ENCODE measurements at places on chromosomes 16 and 17.

- peak; percentile 91 for DNase-seq
Observed at GRCh38 chr16:67158637-67159600, 790 bp downstream of the TRADD start.

DNA sequence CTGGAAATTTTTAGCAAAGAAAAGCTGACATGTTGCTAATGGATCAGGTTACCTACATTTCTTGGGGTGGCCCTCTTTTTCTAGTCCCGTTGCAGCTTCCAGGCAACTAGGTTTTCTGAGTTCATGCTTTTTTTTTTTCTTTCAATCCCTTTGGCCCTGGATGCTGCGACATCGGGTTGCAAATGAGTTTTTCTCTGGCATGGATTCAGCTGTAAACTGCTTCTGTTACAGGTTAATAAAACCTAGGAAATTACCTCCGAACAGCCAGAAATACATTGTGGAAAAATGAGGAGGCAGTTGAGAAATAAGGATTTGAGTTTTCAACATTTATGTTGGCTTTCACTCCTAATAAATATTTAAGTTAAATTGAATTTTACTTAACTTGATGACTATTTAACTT is 149.8 kb upstream of the MAF start:
- DNase-seq, result no peak

GRCh38 chr16:69691980-69692911 is 34.1 kb downstream of the NQO1 start:
- no peak for DNase-seq

DNA sequence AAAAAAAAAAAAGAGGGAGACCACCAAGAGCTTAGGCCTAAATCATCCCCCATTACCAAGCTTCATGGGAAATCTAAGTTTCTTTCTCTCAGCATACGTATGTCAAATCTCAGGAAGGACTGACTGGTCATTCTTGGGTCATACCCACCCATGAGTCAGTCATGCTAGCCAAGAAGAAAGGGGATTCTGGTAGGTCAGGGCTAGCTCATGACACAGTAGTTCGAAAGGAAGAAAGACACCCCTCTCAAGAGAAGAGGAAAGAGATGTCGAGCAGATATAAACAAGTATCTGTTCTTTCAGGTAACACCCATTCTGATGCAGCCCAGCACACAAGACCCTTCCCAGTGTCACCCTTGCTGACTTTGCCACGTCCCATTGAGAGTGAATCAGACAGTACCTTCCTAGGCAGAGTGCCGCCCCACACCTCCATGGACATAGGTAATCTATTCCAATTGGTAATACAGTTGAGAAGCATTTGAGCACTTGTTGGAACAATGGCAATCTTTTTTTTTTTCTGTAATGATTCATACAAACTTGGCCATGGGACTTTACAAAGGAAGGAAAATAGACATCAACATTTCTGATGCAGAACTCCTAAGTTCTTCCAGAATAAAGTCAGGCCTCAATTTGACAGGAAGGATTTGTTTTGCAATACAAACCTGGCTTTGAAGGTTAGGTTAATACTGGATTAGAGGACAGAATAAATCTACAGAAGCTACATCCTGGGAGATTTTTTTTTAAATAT is 38.2 kb downstream of the COPRS start:
- no peak for DNase-seq

DNA sequence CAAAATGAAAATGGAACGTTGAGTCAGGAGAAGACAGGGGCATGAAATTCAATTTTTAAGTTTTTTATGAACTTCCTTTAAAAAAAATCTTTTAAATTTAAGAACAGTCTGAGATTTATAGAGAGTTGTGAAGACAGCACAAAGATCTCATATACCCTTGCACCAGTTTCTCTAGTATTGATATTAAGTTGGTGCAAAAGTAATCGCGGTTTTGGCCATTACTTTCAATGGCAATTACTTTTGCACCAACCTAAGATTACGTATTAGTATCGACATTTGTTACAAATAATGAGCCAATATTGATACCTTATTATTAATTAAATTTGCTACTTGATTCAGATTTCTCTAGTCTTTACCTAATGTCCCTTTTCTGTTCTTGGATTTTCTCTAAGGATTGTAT is 684.4 kb upstream of the CDH8 start:
- DNase-seq, result no peak

- no peak for DNase-seq
Observed at GRCh38 chr16:822174-822908, 21.8 kb upstream of the GNG13 start.

DNA sequence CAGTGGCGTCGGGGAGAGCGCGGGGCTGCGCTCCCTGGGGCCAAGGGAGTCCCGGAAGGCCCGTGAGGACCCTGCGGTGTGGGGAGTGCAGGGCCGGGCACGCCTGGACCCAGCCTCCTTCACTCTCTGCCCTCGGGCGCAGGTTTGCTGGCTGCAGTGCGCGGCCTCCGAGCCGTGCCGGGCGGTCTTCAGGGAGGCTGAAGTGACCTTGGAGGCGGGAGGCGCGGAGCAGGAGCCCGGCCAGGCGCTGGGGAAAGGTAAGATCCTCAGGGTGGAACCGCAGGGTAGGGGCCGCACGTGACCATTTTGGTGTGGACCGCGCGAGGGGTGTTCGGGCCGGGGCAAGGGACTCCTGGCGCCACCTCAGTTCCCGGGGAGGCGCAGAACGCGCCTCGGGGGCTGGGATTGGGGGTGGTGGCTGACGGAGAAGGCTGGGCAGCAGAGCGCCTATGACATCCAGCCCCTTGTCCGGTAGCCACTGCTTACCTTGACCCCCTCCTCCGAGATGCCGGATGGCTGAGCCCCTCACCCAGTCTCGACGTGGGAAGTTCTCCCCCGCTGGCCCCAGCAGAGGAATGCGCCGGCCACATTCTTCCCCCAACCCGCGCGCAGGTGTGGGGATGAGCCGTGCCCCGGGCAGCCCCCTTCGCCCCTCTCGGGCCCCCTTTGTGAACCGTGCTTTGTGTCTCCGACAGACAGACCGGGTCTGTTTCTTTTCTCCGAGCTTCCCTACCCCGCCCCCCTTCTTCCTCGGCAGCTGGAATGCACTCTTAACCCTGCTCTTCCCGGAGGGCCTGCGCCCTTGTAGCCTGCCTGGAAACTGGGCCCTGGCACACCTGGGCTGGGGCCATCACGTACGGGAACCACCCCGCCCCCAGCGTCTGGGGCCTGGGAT is 631 bp downstream of the CDH3 start:
- no peak for DNase-seq

GRCh38 chr16:89130448-89130847 is 36.8 kb downstream of the ACSF3 start:
- DNase-seq, result no peak

GRCh38 chr16:51328733-51329132 is 177.7 kb upstream of the SALL1 start:
- no peak for DNase-seq

DNA sequence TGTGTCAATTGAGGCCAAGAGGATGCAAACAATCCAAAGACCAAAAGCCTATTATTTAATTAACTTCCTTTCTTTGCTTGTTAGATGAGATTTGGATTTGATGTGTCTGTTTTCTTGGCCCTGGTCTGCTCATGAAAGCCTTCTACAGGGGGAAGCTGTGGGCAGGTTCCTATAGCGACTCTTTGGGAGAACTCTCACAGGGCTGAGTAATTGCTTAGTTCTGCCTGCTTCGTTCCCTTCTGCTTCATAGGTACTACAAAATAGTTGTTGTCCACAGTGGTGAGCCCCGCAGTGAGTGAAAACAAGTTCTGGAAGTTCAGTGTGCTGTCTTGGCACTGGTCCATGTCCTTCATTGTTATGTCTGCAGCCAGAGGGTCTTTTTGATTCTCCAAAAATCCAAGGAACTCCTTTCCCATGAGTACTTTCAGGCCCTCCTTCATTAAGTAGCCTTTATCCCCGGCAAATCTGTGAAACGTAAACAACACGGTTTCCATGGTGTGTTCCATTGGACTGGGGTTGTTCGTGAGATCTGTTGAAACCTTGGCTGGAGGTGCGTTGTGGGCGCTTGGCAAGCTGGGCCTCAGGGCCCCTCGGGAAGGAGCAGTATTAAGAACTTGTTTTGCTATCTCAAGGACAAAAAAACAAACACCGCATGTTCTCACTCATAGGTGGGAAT is 30.0 kb upstream of the ANKRD40CL start:
- DNase-seq, result no peak

- no peak for DNase-seq
Observed at GRCh38 chr16:71594000-71594646, 17.2 kb upstream of the TAT start.

DNA sequence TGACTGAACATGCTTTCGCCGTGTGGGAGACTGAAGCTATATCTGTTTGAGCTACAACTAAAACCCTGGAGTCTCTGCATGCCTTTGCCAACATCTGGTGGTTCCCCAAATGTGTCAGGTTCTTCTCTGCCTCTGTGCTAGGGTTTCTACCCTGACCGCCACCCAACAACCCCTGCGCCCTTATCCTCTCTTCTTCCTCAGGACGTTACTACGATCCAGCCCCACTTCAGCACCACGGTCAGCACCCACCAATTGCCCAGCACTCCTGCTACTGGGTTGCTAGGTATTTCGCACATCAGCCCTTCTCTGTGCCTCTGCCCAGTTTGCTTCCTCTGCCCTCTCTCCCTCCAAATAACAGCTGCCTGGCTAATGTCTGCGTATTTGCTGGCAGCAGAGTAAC is 106.3 kb upstream of the HSBP1 start:
- no peak for DNase-seq

Data from CD4-positive, alpha-beta T cell treated with Interleukin-10 for 1 hour (primary cell).